ENCODE measurements at places on chromosomes 4 and X.

GRCh38 chrX:30627818-30628652, 25.2 kb upstream of the GK start:
- DNase-seq = no peak

DNA sequence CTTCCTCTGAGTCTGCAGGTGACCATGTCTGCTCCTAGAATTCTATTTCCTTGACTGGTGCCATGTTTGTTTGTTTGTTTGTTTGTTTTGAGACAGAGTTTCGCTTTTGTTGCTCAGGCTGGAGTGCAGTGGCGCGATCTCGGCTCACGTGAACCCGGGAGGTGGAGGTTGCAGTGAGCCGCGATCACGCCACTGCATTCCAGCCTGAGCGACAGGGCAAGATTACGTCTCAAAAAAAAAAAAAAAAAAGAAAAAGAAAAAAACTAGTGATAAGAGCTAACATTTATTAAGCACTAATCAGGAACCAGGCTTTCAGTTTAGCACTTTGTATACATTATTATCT, 7.2 kb downstream of the SAT1 start:
- no peak for DNase-seq

DNA sequence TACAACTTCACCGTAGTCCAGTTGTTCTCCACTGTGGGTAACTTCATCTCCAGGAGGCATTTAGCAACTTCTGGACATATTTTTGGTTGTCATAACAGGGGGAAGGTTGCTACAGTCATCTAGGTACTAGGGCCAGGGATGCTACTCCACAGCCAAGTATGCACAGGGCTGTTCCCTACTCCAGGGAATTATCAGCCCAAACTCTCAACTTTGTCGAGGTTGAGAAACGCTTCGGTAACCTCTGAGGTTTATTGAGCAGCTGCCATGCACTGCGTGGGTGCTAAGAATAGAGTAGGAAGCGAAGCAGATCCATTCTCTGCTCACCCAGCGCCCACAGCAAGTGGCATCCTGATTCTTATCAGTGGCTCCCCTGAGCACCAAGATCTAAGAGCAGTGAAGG, 8.2 kb downstream of the FGFBP1 start:
- DNase-seq = no peak

DNA sequence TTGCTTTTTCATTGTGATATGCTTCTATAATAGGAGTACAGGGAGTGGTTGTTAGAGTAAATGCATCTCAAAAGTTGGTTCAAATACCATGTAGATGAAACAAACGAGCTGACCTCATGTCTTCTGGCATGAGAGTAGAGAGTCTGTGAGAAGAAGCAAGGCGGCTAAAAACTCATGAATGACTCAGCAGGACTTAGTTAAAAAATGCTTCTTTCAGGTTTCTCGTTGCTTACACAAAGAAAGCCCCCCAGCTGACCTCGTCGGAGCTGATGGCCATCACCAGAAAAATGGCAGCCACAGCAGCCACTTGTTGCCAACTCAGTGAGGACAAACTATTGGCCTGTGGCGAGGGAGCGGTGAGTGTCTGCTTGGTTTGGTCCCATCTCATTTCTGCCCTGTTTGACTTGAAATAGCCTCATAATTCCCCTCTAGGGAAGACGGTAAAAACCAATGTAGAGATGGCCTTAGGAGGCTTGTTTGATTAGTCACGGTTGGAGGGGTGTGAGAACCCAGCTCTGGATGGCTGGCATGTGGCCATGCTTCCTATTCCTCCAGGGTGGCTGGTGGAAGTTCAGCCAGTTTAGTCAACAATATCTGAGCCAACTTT, 14.5 kb downstream of the AFP start:
- no peak for DNase-seq

- no peak for DNase-seq
Observed at GRCh38 chr4:111480510-111480909, 664.7 kb upstream of the FAM241A start.

GRCh38 chrX:153829549-153829798, 870 bp downstream of the PDZD4 start:
- no peak for DNase-seq

DNA sequence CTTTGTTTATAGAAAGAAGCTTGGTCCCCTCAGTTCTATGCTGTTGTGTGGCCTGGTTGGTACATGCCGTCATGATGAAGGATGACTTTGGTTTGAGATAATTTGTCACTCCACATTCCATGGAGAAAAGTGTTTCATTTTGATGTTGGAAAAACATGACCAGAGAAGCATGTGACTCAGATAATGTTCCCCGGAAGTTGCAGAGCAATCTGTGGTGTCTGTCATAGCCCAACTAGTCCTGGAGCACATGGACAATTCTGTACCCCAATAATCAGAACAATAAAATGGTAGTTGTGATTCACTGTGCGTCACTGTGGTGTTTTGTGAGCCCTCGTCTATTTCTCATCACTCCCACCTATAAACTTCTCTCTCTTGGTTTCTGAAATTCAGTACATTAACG, 85.1 kb downstream of the PDK3 start:
- DNase-seq = no peak

DNA sequence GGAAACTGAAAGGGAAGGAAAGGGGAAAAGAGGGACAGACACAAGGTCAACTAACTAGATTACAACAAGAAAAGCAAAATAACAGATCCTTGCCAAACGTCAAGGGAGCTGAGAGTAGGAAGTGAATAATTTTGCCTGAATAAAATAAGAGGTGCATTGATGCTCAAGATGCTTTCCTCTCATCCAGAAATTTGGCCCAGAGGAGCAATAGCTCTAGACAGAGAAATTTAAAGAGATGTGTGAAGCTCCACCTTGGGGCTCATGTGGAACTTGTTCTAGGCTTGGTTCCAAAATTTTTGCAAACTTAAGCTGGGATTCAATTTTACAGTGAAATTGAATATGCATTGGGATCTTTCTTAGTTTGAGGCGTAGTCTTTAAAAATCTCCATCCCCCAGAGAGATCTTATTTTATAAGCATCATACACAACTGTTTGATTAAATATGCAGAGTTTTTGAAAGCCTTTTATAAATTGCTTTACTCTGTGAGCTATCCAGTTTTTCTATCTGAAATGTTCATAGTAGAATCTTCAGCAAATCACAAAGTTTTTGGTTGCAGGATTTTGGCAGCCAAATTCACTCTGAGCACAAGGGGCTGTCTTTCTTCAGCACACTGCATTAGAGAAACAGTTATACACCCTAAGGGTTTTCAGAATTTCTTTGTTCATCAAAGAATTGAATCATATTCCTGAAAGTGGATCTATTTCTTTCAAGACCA, 1159.5 kb downstream of the ADGRL3 start:
- no peak for DNase-seq

DNA sequence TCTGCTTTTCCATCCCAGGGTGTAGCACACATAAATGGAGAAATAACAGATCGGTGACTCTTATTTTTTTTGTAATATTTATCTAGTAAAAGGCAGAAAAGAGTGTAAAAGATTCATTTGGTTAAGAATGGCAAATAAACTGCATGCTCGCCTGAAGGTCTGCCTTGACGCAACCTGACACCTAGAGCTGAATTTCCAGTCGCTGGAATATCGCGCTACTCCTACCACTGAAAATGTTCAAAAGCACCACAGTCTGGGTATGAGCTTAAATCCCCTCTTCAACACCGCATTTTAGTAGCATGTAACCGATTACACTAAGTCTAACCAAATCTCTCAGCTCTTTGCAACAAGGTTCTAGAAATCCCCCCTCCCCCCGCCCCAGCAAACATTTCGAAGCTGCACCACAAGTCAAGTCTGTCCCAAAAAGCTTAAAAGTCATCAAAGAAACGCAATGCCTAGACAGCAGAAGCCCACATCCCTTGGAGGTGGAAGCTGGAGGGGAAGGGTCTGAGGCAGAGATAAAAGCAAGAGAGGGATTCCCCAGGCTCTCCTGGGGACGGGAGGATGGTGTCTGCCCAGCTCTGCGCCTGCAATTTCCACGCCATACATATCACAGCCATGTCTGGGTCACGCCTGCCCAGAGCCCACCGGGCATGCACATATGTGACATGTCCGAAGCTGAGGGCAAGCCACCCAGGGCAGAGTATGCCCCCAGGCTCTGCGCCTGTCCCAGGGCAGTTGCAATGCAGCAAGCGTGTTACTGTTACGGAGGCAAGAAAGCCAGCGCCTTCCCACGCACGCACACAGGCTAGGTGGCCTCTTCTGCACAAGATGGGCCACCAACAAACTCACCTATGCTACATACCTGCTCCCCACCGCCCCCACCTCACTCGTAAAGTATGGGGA, 1.4 kb downstream of the FGF13 start:
- no peak for DNase-seq

DNA sequence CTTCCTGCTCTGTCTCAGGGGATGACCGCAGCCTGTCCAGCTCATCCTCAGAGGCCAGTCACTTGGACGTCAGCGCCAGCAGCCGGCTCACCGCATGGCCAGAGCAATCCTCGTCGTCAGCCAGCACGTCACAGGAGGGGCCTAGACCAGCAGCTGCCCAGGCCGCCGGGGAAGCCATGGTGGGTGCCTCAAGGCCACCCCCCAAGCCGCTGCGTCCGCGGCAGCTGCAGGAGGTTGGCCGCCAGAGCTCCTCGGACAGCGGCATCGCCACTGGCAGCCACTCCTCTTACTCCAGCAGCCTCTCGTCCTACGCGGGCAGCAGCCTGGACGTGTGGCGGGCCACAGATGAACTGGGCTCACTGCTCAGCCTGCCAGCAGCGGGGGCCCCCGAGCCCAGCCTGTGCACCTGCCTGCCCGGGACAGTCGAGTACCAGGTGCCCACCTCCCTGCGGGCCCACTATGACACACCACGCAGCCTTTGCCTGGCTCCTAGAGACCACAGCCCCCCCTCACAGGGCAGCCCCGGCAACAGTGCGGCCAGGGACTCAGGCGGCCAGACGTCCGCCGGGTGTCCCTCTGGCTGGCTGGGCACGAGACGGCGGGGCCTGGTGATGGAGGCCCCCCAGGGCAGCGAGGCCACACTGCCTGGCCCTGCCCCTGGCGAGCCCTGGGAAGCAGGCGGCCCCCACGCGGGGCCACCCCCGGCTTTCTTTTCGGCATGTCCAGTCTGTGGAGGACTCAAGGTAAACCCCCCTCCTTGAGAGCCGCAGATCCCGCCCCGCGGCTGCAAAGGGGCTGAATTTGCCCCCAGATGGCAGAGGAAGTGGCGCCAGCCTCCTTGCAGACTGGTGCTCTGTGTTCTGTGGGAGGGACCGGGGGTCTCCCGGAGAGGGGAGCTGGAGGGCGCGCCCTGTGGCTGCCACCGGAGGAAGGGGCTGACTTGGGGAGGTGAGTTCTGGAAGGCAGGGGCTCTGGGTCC, 29.9 kb downstream of the DOK7 start:
- no peak for DNase-seq

DNA sequence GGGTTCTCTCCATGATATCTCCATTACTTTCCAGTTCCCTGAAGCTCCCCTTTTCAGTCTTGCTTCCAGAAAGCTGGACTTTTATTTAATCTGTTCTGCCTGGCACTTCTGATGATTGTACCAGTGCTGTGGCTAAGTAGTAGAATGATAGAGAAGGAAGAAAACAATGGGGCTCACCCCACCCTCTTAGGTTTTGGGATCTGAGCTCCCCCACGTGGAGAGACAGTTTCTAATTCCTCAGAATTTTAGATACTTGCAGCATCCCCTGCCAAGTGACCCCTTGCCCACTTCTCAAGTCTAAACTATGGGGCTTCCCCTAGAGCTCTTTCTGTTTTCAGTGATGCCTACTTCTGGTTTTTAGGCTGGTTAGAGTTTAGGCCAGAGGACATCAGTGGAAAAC, 73.9 kb downstream of the GC start:
- DNase-seq = no peak

GRCh38 chr4:73034896-73035295, 34.6 kb downstream of the COX18 start:
- no peak for DNase-seq

DNA sequence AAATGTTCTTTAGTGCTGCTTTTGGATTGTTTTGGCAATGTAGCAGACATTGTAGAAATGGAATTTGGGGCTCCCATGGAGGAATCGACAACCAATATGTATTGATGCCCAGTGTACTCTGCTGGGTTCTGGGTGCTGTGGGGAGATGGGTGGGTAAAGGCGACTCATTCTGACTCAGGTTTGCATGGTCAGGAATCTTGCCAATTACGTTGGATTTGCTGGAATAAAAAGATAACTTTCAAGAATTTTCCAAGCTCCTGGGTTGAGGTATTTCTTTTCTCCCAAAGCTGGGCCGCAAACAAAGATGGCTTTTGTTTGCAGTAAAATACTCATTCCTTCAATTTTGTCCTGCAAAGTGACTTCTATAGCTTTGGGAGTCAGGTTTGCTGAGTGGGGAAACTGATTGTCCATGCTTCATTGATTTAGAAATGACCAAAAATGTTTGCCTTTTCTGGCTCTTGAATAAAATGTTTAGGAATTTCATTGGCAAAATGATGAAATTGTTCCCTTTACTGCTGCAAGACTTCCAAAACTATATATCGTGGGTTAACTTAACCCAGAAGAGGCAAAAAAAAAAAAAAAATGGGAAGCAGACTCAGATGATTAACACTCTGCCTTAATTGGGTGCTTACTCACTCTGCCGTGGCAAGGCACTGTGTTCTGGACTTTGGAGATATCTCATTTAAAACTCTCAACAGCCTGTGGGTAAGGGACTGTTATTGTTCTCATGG, 57.0 kb downstream of the RTL9 start:
- DNase-seq = no peak

DNA sequence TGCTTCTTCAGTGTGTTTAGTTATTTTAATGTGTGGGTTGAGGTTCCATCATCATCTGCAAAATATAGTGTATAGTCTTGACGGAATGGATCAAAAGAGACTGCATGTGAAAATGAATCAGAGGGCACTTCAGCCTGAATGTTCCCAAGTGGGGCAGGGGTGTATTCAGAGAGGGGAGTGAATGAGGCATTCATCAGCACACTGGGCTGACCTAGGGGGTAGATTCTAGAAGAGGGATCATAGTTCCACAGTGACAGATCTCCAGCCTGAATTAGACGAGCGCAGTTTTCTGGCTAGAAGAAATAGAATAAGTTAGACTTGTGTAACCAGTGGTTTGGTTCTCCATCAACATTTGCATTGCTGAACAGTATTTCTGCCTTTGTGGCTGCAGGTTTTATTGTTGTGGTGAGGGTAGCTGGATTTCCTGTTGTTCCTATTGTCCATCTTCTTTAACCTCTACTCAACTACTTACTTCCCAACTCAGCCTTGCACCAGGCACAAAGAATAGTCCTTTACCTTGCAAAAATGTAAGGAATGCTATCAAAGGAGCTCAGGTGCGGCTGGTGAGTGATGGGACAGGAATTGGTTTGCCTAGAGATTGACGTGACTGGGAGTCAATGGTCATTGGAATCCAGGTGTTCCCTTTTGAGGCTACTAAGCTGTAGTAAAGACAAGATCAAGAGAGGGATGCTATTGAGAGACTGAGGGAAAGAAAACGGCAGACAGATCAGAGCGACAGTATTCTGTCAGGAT, 50.9 kb downstream of the NAP1L5 start:
- no peak for DNase-seq
